ENCODE measurements at places on chromosomes 3 and 15.

DNA sequence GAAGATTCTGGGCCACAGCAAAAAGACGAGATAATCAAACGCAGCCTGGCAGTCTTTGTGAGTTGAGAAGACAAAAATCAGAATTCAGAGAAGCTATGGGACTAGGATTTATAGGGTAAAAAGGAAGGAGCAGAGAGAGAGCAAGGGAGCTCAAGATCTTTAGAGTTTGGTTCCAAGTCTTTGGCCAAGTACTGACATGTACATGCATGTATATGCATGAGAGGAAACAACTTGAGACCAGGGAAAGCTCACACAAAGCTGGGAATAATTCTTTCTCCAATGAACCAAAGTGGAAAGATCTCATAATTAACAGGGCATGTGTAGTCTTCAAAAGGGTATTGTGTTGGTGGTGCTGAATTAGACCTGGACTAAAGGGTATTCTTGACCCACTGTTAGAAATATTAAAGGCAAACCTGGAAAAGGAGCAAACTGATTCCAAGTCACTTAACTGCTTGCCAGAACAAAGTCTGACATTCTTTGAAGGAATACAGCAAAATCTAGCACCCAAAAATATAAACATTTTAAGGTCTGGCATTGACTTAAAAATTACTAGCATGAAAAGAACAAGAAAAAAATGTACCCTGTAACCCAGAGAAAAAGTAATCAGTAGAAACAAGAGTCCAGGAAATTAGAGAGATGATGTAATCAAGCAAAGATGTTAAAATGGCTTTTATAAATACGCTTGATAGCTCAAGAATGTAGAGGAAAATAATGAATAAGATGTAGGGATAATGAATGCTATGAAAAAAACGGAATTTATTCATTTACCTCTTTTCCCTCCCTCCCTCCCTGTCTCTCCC is 226.0 kb upstream of the CGNL1 start:
- no peak for DNase-seq

DNA sequence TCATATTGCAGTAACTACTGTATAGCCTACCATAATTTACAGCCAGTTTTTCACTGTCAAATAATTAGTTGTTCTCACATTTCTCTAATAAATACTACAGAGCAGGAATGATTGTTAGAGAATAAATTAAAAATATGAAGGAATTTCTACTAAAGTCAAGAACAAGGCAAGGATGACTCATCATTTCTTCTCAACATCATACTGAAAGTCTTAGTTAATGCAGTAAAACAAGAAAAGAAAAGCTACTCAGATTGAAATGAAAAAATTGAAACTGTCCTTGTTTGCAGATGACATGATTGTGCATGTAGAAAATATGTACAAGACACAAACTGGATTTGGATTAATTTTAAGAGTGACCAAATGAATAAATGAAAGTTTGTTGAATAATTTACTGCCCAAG is 608.2 kb downstream of the NSUN3 start:
- no peak for DNase-seq

DNA sequence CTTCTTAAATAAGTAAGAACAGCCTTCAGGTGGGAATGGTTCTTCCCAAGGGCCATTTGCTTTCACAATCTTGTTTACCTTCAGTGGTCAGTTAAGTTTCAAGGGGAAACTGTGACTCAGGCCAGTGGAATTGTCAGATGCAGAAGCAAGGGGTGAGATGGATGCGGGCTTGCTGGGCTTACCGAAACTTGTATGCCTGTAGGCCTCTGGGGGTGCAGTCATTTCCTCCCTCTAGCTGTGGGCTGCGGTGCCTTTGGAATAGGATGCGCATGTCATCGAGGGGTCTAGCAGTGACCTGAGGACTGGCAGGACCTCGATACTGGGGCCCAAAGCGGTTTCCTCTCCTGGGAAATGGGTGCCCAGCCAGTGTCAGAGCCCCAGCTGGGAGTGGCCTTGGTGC is 121.6 kb downstream of the EEFSEC start:
- DNase-seq: no peak

- no peak for DNase-seq
Measured at GRCh38 chr3:78742491-78742890, 1025.3 kb downstream of the ROBO1 start.

DNA sequence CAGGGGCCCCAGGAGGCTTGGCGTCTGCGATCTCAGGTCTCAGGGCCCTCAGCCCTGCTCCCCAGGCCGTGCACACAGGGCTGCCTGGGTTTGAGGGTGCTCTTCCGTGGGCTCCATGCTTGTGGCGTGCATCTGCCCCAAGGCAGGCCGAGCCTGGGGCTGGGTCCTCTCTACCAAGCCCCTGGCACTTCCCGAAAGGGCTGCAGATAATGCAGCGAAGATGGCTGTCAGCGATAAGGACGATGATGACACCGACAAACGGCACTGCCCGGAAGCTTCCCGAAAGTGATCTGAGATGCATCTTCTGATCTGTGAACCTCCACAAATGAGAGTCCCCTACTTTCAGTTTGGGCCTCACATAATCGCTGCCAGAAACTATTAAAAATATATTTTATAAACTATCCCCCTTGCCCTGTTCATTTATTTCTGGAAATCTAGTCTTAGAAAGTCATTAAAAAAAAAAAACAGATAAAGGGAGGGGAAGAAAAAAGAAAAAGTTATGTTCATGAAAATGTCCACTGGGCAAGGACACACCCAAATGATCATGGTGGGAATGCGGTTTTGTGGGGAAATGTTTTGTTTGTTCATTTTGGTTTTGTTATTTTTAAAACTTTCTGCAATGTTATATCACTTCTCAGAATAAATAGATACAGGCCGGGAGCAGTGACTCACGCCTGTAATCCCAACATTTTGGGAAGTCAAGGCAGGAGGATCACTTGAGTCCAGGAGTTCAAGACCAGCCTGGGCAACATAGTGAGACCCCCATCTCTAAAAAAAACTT is 51.5 kb downstream of the RPN1 start:
- DNase-seq: no peak

GRCh38 chr3:167736264-167736787 is 805 bp downstream of the SERPINI1 start:
- DNase-seq: no peak

- DNase-seq: no peak
Measured at GRCh38 chr15:89751748-89752147, 699 bp upstream of the MESP1 start.

DNA sequence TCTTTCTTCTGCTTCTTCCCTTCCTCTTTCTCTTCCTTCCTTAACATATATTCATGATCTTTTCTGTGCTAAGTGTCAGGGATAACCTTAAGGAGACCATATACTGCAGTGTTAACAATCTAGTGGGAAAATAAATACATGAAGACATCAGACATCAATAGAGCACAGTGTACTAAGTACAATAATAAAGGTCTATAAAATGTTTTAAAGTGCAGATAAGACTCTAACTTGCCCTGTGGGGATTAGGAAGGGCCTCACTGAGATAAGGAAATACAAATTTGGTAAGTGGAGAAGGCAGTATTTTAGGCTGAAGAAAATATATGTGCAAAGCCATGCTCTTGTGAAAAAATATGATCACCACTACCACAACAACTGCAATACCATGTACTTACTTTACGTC is 49.2 kb upstream of the NANOGP8 start:
- DNase-seq: no peak

DNA sequence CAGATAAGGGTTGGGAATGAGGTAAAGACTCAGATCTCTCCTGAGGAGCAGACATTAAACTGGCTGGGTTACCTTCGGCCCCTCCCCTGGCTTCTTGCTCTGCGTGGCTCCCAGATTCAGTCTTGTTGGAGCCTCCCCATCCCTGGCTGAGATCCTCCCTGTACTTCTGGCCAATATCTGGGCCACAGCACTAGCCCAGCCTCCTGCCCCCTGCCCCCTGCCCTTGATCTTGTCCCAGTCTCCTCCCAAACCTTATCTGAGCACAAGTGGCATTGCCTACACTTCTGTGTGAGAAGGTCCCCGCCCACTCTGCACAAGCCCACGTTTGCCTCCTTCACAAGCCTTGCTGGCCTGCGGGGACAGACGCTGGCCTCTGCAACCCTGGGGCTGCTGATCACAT is 16.8 kb downstream of the PLA2G4F start:
- DNase-seq: no peak

DNA sequence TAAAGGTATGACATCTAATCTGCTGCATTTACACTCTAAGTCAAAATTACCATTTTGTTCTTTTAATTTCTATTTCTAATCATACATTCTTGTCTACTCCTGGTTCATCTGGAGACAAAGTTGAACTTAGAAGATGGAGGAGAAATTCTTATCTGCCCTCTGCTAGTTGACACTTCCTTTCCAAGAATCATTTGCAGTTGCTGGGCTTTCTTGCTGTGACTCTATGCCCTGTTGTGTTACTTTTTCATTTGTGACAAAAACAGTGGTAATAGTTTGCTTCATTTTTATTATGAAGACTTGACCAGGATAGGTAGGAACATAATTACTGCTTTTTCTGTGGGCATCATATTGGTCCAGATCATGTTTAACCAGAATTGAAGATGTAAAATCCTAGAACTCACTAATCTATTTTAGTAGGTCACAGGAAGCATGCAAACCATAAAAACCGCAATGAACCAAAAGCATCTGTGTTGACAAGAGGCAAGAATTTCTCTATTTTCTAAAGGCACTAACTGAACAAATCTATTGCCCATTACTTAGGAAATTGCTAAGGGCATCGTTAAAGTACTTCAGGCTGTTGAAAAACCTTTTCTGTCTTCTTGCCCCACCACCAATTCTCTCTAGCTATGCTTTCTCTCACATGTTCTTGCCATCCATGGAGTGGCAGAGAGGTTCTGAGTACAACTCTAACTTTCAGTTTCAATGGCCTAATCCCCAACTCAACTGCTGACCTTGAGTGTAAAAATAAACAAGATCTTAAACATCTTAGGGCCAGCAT is 4.2 kb upstream of the CCR2 start:
- no peak for DNase-seq

DNA sequence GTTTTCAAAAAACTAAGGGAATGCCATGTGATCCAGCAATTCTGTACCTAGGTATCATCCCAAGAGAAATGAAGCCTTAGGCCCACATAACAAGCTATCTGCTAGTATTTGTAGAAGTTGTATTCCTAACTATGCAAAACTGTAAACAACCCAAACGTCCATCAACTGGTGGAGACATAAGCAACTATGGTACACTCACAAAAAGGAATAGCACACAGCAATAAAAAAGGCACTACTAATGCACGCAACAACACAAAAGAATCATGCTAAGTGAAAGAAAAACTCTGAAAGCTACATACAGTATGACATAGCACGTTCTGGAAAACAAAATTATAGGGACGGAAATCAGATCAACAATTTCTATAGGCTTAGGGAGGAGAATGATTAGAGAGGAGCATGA is 15.3 kb downstream of the USP50 start:
- no peak for DNase-seq

DNA sequence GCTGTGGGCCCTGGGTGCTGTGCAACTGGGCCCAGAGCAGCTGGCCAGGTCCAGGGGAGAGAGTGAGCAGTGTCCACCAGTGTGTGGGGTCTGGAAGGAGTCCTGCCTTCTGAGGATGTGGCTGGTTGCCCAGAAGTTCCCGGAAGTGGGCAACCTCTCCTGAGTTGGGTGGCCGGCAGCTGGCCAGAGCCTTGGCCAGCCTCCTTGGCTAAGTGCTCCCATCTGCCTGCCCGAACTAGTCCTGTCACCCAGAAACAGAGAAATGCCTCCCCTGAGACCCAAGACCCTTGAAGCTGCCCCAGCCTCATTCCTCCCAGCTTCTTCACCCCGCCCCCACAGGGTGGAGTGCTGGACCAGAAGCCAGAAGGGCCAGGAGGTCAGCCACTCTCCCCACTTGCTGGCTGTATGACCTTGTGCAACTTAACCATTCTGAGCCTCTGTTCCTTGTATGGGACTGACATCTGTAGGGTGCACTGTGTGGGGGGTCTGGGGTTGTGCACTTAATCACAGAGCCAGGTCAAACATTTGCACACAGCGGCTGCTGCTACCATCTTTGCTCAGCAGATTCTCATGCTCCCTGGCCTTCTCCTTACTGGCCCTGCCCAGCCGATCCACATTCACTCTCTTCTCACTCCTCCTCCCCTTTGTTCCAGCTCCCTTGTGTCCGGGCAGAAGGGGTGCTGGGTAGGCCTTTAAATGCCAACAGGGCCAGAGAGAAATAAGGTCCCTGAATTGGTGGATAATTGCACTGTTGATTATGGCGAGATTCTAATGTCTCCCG is 7.5 kb upstream of the ALAS1 start:
- DNase-seq: no peak

DNA sequence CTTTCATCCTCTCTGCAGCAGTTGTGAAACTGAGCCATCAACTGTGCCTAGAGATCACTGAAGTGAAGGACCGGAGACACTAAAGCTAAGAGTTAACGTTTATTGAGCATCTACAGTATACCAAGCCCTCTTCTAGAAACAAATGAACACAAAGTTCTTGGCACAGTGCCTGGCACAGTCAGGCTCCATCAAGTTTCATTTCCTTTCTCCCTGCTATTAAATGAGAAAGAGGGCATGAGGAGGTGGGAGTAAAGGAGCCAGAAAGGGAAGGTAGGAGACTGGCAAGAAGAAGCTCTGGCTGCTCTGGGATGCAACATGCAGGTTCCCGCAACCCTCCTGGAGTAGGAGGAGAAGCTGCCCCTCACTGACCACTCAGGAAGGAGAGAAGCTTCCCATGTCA is 30.6 kb downstream of the CYP19A1 start:
- no peak for DNase-seq

DNA sequence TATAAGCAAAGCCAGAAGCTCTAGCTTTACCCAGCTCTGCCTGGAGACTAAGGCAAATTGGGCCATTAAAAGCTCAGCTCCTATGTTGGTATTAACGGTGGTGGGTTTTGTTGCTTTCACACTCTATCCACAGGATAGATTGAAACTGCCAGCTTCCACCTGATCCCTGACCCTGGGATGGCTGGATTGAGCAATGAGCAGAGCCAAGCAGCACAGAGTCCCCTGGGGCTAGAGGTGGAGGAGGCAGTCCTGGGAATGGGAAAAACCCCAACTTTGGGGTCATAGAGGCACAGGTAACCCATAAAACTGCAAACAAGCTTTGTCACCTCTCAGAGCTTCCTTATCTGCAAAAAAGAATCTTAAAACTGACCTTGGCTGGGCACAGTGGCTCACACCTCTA is 6.6 kb downstream of the RHO start:
- no peak for DNase-seq

DNA sequence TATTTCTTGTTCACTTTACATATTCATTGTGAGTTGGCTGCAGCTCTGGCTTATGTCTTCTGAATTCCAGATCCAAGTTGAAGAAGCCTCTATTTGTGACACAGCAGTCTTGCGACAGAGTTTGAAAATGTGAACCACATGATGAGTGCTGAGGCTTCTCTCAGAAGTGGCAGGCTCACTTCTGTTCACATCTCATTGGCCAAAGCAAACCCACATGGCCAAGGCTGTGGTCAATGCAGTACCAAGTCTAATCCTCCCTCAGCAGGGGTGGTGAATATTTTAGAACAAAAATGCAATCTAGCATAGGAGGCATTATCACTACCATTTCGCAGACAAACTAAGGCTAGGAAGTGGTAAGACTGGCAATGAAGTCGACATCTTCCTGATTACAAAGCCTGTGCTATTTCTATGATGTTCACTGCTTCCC is 45.2 kb downstream of the CDCP1 start:
- DNase-seq: no peak

Measured in stimulated activated CD4-positive, alpha-beta T cell treated with anti-CD3 and anti-CD28 coated beads, TNF-alpha, amount 100 ng/mL, for 24 hours (primary cell).